ENCODE measurements at places on chromosomes 2 and 18.

DNA sequence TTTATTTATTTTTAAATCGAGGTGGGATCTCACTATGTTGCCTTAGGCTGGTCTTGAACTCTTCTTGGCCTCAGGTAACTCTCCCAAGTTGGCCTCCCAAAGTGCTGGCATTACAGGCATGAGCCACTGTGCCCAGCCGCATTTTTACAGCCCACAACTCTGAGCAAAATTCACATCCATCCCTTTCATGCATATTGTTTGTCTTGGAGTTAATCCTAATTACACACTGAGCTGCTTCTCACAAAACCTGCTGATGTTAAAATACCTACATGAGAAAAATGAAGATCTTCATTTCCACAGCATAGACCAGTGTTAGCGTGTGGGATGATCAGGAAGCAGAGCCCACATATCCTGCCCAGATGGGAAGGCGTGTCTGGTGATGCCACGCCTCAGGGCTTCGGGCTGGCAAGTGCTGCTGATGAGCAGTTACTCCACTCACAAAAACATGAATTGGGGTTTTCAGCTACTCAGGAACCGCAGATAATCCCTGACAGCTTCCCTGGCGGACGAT, 14.6 kb downstream of the ITGB1BP1 start:
- no peak for DNase-seq

DNA sequence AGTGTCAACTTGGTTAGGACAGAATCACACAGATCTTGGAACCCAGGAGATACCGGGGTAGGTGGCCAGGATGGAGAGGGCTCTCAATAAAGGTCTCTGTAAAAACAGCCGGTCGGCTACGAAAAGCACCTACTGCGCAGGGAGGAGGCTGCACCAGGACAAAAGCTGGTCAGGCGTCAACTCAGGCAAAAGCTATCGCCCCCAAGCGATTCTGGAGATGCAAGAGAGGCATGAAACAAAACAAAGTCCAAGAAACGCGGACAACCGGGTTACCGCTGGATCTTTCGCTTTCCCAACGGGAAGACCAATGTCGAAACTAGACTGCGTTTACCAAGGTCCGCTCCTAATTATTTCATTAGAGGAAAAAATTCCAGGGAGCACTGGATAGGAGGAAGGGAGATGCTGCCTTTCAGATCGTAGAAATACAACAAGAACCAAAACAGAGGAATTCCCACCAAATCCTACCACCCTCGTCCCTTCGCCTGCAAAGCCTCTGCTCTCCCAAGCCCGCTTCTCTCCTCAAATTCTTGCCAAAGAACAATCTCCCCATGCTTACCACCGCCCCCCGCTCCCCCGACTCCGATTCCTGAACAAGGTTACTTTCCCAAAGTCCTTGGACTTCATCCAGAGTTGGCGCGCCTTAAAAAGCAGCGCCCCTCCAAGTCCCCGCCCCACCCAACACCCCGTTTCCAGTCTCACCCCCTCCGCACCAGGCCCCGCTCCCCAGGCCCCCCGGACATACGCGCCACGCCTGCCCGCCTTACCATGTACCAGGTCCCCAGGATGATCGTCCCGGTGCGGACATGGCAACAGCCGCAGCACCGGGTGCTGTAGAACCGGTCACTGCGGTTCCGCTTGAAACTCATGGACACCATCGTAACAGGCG, 539 bp downstream of the LAPTM4A start:
- no peak for DNase-seq

DNA sequence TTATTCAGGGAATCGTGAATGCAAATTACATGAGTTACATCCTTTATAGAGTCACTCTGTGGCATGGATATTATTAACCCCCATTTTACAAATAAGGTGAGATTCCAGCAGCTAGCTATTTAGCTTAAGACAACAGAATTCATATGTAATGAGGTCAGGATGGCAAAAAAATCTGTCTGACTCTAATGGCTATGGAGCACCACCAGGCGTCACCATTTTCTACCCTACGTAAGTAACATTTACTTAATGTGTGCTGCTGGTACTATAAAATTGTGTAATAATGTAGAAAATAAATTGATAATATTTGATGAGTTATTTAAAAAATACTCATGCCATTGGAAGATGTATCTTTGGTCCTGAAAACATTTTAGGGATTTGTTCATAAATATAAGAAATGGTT, 2040.1 kb upstream of the LRRTM1 start:
- no peak for DNase-seq

DNA sequence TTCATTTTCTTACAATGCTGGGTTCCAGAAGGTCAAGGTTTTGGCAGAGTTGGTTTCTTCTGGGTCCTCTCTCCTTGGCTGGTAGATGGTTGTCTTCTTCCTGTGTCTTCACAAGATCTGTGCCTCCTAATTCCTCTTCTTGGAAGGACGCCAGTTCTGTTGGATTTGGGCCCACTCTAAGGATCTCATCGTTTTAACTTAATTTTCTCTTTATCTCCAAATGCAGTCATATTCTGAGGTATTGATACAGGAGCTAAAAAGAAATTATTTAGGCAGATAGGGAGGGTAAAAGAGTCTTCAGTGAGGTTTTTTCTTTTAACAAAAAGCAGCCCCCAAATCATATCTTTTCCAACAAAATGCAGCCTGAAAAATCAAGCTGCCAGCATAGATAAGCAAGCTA, 998.4 kb downstream of the SOCS6 start:
- no peak for DNase-seq

- DNase-seq = no peak
These were observed 68.6 kb downstream of the TNP1 start for GRCh38 chr2:216791303-216791702.

DNA sequence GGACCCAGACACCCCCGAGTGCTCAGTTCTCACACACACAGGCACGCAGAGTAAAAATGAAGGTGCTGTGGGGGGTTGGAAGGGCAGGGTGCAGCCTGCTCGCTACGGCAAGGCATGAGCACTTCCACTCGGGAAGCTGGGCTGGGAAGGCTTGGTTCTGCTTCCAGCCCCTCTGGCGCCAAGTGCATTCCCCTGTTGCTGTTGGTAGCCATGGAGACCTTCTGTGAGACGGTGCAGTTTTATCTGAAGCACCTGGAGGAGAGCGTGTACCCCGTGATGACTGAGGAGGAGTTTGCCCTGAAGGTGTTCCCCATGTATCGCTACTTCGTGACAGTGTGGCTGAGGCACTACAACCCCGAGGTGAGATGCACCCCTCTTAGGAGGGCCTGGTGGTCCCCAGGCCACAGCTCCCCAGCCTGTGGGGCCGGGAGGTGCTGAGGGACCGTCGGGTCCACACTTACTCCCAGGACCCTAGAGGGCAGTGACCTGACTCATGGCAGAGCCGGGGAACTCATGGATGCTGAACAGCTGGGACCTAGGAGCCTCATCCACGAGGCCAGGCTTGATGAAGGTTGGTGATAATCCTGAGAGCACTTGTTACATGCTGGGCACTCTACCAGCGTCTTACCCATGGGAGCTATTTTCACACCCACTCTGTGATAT, 15.5 kb downstream of the MROH2A start:
- no peak for DNase-seq

DNA sequence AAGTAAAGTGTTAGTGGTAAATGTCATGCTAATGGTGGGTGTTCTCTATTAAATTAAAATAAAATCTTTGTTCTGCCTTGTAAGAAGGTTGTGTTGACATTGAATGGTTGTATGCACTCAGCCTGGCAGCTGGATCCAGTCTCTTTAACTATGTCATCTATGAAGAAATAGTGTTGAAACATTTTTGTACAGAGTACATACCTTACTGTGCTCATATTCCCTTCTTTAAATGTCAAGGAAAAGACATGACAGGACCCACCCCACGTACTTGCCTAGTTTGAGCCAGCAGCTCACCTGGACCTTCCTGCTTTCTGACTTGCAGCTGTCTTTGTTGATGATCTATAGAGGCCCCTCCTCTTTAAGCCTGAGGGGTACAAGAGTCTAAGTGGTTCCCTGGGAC, 85.6 kb upstream of the ST3GAL5 start:
- DNase-seq = no peak

DNA sequence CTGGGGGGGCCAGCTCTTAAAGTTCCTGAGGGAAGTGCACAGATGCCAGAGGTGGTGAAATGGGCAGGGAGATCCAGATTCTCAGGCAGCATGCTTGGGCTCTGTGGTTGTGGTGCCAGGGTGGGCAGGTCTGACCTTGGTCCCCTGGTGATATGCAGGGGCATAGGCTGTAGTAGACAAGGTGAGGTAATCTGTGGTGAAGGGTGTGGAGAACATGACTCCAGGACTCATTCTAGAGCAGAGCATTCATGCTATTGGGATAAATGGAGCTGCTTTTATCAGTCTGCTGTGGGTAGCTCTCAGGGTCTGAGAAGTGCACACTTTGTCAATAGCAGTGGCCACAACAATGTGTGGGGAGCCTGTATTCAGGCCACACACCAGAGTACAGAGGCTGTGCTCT, 16.9 kb downstream of the ACVR1C start:
- DNase-seq = no peak

DNA sequence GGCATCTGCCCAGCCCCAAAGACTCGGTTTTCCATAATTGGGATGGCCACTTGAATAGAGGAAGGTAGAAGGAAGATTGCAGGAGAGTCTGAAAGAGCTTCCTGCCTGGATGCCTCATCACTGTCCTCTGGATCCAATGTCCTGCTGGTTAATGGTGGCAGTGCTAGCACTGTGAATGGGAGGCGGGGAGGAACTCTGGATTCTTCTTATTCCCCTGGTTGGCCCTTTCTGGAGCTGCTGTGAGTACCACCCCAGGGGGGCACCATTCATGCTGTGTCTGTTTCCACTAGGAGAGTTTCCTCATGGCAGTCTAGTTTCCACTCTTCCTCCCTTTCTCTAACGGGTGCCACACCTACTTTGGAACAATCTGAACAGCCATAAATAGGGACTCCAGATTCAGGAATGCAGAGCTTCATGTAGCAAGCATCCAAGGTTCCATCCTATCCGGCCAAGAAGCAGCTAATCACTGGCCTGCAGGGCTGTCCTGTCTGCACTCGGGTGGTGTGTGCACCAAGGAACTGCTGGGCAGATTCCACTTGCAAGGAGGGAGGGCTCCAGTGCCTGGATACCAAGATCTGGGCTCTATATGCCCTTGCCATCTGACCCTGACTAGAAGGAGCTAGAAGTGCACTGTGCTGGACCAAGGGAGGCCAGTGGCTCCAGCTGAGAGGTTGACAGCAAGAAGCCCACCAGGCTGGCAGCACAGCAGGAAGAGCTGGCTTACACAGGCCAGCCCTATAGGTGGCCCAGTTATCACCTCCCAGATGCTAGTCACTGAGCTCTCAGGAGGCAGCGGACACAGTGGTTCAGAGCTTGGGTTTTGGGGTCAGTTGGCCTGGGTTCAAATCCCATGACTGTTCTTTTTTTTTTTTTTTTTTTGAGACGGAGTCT, 4.6 kb upstream of the ATOH8 start:
- DNase-seq = no peak

- DNase-seq = no peak
These were observed 10.7 kb upstream of the RNU4ATAC start for GRCh38 chr2:121519732-121520640.

GRCh38 chr2:164850235-164850634, 8.6 kb upstream of the COBLL1 start:
- no peak for DNase-seq

- no peak for DNase-seq
These were observed 181.1 kb upstream of the PGAP1 start for GRCh38 chr2:197107291-197108269.

DNA sequence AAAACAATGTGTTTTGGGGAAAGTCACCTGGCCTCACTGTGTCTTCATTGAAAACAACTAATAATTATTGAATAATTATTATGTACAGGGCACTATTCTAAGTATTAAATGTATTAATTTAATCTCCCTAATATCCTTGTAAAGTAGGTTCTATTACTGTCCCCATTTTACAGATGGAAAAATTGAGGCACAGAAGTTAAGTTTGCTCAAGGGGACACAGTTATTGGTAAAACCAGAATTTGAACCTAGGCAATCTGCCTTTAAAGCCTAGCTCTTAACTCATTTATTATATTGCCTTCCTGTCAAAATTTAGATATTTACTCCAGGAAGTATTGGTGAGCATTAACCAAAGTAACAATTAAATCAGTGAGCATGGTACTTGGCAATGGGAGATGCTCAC, 84.6 kb downstream of the PMS1 start:
- DNase-seq = no peak
